SJCRH30 (cell line): ENCODE measurements at places on chromosomes 3 and 15.

- no peak for DNase-seq
Measured at GRCh38 chr15:78995921-78996893, 51.4 kb upstream of the CTSH start.

DNA sequence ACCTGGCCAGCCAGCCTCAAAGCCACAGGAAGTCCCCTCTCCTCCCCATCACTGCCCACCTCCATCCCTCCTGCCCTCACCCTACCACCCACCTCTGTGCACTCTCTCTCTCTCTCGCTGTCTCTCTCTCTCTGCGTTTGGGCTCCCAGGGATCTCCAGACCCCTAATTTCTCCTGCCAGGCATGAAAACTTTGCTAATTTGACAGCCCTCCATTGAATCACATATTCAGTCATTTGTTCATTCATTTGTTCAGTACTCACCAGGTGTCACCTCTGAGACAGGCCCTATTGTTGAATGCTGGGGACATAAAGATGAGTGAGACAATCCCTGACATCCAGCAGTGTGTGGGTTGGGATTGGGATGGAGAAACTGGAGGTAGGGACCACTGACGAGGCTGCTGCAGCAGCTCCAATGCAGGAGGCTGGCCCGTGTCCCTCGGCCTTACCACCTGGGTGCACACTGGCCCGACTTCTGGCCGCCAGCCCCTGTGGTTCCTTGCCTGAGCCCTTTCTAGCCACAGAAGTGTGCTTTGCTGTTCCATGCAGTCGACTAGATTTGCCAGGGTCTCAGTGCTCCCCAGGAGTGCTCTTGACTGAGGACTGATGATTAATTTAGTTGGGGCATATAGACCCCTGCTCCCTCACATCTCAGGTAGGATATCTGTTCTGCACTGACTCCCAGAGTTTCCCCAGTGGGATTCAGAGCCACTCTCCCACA lies 38.6 kb upstream of the TSEN2 start:
- DNase-seq, result no peak

DNA sequence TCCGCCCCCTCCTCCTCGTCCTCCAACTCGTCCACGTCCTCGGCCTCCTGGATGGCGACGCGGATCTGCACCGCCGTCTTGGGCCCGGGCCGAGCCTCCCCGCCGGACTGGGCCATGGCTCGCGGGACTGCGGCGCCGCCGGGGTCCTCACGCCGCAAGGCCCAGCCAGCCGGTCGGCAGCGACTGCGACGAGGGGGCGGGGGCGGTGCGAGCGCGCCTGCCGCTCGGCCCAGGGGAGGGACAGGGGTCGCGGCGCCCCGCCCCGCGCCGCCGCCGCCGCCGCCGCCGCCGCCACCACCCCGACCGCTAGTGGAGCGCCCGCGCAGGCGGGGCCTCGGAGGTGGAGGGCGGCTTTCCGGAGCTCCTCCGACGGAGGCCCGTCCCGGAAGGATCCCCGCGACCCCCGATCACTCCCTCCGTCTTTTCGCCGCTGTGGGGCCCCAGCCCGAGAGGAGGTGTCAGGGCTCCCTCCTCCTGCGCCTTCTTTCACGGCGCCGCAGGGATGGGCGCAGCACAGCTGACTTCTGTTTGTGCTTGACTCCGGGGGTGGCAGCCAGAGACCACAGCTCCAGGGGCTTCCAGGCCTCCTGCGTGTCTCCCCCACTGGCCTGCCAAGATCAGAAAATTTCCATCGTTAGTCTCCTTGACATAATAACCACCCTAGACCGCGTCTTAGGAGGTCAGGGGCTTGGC lies at the start of gene LARP6:
Gene LARP6 (minus strand): TSS at position 185 of the 693 bp plus-strand sequence. CDS start 69 bp downstream, at position 116.
- peak; percentile 85 for DNase-seq

GRCh38 chr3:155385896-155386625 lies 92.6 kb upstream of the STRIT1 start:
- DNase-seq, result no peak

GRCh38 chr3:57675530-57675929 lies 17.3 kb downstream of the DENND6A start:
- DNase-seq, result no peak

DNA sequence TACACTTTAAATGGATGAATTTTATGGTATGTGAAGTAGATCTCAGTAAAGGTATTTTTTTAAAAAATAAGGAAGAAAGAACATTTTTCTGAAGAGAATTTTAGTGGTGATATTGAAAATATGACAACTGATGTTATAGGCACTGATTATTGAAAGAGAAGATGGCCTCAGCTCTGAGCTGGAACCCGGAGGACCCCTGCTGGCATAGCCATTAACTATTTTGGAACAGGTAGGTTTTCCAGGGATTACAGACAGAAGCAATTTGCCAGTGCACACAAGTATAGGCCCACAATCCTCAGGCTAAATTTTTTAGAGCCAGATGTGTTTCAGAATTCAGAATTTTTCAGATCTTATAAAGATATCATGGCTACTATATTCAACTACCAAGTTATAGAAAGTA lies 315.9 kb upstream of the GPR149 start:
- no peak for DNase-seq

DNA sequence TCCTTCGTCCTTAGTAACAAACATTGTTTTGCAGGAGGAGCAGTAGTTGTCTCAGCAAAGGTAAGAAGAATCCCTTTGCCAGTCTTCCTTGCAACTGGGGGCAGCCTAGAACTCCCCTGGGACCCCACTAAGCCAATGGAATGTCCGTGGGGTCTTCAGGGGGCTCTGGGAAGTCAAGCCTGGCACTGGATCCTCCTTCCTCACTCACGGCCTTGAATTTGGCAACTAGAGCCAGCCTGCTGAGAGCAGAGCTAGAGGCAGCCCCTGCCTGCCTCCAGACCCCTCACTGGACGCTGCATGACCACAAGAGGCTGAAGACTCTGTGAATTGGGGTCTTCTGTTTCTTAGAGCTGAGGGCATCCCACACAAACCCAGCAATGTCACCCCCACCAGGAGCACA lies 18.6 kb upstream of the PRR23E start:
- DNase-seq, result no peak

DNA sequence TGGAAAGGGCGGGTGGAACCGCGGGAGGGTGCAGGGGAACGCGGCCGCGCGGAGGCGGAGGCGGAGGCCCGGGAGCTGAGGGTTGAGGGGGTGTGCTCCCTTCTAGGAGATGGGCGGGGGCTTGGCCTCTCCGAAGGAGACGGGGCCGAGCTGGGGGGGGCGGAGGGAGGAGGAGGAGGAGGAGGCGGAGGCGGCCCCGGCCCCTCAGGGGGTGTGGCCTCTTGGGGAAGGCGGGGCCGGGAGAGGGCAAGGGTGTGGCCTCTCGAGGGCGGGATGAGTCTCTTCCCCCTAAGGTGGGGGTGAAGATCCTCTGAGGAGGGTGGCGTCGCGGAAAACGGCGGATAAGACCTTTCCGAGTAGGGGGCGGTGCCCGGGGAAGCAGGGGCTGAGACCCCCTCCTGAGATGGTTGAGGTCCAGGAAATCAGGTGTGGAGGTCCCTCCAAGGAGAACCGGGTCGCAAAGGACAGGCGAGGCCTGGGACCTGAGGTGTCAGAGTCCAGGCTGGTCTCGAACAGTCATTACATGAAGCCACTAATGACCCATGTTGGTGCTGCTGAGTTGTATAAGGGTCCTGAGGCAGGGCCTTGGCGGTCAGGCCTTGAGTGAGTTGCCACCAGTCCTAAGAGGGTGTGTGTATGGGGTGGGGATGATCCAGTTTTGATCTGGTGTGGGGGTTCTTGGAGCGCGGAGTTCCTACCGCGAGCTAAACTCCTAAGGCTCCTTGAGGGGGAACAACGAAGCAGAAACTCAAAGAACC lies 759 bp downstream of the WDR6 start:
- peak; percentile 83 for DNase-seq

DNA sequence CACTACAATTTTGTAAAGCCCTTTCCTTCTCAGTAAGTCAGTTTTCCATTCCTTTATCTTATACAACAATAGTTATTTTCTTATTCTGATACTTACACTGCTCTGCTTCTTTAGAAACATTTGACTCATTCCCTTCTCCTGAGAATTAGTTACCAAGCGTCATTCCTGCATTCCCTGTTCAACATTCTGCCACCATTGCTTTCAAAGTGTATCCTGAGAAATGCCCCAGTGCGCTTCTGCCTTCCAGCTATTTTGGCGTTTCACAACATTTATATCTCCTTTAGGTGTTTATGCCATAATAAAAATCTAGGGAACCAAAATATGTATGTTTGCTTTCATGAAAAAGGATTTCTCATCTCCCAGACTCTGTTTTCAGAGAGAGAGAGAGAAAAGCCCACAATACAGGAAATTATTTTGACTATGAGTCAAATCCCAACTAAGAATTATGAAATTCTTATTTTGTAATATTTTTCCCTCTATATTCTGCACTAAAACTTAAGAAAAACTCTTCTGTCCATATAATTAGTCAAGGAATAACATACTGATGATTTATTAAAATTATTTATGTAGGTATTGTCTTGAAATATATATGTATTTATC lies 118.2 kb upstream of the RAP2B start:
- DNase-seq, result no peak

GRCh38 chr3:160141485-160142185 lies 83.6 kb upstream of the C3orf80 start:
- DNase-seq, result no peak

DNA sequence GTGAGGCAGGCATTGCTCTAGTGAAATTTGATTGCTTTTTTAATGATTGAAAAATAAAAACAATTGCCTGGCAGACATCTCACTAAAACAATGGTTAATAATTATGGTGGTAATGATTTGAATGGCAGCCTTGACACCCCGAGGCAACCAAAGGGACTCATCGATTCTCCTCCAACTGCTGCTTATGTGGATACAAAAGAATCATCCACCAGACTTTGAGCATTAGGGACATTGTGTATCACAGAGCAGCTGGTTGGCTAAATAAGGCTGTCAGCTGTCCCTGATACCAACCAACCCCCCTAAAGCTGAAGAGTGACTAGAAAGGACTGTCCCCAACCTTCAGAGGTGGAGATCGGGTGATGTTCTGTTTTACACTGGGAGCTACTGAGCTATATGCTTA lies 1.7 kb upstream of the CD47 start:
- no peak for DNase-seq

GRCh38 chr3:9770276-9770812 lies 597 bp upstream of the CAMK1 start:
- DNase-seq, result no peak

- DNase-seq, result peak; percentile 15
Measured at GRCh38 chr3:39150148-39150802, 3.1 kb downstream of the CSRNP1 start.

GRCh38 chr3:192802957-192803899 lies 75.9 kb upstream of the FGF12 start:
- DNase-seq, result no peak

- DNase-seq, result no peak
Measured at GRCh38 chr3:30776186-30776815, 118.2 kb downstream of the GADL1 start.

DNA sequence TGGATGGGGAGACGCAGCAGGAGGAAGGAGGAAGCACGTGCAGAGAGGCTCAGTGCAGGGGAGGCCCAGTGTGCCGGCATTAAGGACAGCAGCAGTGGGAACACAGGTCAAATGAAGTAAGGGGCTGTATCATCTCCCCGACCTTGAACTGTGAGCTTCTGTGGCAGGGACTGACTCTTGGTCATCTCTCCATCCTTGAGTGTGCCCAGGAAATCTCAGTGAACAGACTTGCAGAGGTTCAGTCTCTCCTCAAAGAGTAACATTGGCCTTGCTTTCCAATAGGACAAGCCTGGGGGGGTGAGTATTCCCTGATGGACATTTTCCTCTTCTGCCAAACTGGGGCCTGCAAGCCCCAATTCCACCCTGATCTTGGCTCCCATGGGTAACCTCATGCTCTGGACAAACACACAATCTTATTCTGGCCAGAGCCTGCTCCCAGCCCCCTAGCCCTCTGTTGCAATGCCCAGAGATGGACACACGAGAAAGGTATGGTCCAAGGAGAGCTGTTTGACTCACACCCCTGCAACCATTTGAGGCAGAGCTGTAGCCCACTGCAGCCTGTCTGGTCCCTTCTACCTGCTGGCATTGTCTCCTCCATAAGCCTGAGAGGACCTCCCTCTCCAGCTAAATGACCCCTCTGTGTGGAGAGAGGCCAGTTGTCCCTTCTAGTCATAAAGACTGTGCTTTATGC lies 50.9 kb downstream of the TLE3 start:
- DNase-seq, result no peak

GRCh38 chr3:9222049-9222448 lies 27.4 kb downstream of the SRGAP3 start:
- no peak for DNase-seq

GRCh38 chr3:127064391-127065137 lies 81.6 kb downstream of the PLXNA1 start:
- DNase-seq, result no peak

- DNase-seq, result no peak
Measured at GRCh38 chr15:48778331-48778730, 32.5 kb downstream of the CEP152 start.

- DNase-seq, result no peak
Measured at GRCh38 chr15:73796331-73796831, 43.2 kb upstream of the INSYN1 start.

GRCh38 chr3:46763178-46763577 lies 45.5 kb upstream of the PRSS50 start:
- DNase-seq, result no peak

DNA sequence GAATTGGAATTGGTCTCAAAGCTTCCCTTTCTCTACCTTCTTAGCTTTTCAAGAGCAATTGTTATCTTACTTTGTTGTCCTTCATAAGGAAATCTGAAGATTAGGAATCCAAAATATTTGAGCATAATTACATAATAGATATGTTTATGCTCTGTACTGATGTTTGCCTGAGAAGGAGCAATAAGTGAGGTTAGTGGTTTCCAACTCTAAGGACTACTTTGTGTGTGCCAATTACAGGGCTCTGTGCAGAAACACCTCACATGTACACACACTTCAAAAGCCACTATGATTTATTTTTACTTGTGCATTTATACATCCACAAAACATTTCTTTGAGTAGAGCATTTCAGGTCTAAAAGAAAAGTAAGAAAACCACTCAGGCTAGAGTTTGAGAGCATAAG lies 49.9 kb downstream of the MME start:
- DNase-seq, result no peak

- DNase-seq, result no peak
Measured at GRCh38 chr3:33840179-33840578, 41.7 kb downstream of the PDCD6IP start.

GRCh38 chr3:10417847-10418246 lies 87.5 kb downstream of the ATP2B2 start:
- DNase-seq, result peak; percentile 7

GRCh38 chr15:60797444-60798040 lies 318.6 kb upstream of the ICE2 start:
- peak; percentile 46 for DNase-seq

DNA sequence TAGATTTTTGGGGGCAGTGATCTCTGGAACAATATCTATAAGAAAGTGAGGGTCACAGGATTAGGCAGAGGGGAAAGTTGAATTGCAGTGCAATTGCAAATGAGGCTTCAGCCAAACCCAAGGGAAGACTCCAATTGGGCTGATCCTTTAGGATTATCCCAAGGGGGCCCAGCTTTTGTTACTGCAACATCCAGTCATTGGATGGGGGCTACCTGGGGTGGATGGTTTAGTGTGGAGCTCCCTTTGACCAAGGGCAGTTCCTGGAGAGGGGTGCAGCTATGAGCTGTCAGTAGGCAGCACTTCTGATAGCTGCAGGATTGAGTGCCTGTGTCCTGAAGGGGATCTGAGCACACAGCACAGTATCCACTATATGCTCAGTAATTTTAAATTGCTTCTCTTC lies 355.2 kb upstream of the AZI2 start:
- DNase-seq, result no peak
